ENCODE measurements at places on chromosomes 11 and 22. TPM values are rescaled to one million over a fixed set of nuclear protein-coding genes. Genes with fewer than 3 reads are reported as not detected.

DNA sequence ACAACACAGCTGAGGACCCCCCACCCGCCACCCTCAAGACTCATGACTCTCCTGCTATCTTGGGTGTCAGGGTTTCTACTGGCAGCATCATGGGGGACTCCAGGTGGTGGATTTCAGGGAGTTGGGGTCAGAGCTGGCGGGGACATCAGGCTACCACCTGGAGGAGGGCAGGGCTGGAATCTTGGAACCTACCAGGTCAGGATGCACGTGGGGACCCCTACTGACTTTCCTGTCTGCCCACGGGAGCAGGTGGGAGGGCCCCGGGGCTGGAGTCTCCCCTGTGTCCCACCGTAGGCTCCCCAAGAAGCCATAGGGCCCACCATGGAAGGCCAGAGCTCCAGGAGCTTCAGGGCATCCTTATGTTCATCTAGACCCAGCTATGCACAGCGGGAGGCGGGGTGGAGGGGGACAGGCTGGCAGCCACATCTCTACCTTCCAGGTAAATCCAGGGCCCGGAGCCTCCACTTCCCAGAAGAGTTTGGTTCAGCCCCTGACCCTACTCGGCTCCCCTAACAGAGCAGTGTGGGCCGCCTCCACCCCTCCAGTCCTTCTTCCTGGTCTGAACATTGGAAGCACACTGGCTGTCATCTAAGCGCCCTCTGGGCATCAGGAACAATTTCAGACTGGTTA is 10.0 kb downstream of the SLC37A2 start:
- peak; percentile 62 for DNase-seq

The CCDC116 gene
- total RNA-seq = 0.16 TPM

The TRPM5 gene
- total RNA-seq = not detected

- DNase-seq = peak; percentile 85
These were observed 4.9 kb upstream of the TTLL1 start for GRCh38 chr22:43094085-43094484.

DNA sequence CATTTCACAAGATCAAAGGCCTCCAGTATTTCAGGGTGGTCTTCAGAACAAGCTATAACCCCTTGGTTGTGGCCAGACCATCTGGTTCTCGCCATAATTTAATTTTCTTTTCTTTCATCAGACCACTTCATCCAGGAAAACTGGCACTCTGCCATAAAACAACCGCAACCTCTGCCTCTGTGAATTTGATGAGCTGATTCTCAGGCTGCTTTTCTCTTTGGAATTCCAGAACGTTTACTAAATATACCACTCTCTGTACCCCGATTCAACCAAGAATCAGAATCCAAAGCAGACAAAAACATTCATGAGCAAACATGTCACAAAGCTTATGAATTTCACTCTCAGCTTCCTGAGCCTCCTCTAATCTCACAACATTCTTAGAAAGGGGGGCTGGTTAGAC is 331.8 kb upstream of the SYN3 start:
- DNase-seq = no peak

DNA sequence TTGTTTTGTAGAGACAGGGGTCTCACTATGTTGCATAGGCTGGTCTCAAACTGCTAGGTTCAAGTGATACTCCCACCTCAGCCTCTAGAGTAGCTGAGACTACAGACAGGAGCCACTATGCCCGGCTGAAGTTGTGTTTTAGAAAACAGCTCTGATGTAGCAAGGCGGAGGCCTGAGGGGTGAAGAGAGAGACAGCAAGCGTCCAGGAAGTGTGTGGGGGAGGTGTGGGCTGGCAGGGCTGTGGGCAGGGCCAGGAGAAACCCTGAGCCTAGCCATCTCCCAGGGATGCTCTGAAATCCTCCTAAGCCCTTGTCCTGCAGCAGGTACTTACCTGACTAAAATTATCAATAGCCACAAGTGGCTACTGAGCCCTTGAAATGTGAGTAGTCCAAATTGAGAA is 16.1 kb upstream of the RPS3 start:
- DNase-seq = no peak

The CABP2 gene
- not detected for total RNA-seq

The DERL3 gene
- total RNA-seq = 3.1 TPM

DNA sequence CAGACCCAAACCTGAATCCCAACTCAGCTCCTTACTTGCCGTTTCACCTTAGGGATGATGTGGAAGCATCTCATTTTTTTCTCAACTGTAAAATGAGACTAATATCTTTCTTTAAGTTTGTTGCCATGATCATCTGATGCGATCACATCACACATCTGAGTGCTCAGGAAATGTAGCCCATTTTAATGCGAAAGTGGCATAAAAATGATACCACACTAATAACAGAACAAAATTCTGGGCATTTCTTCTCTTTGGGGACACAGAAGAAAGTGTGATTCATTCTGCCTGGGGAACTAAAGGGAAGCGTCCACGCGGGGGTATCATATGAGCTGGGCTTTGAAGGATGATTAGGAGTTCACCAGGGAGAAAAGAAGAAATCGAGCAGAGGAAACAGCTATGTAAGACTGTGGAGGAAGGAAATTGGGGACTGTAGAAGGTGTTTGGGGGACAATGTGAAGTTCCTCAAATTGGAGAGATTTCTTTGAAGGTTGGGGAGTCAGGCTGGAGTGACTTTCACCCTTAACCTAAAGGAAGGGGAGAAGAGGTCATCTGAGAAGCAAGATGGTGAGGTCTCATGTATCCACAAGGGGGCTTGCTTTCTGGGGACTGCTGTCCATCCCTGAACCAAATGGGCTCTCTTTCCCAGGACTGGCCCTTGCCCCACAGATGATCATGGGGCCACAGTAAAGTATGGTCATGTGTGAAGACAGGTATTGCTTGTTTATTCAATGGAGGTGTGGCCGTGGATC is 49.7 kb upstream of the NNMT start:
- DNase-seq = no peak

- DNase-seq = no peak
These were observed 63.3 kb downstream of the TRIM44 start for GRCh38 chr11:35725885-35726284.

DNA sequence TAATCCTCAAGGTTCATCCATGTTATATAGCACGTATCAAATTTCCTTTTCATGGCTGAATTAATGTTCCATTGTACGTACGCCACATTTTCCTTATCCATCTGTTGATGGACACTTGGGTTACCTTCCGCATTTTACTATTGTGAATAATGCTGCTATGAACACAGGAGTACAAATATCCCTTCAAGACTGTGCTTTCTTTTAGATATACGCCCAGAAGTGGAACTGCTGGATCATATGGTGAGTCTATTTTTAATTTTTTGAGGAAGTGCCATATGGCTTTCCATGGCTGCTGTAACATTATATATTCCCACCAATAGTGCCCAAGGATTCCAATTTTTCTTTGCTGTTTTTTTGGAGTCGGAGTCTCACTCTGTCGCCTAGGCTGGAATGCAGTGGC is 6.0 kb downstream of the MRPL40 start:
- DNase-seq = no peak

DNA sequence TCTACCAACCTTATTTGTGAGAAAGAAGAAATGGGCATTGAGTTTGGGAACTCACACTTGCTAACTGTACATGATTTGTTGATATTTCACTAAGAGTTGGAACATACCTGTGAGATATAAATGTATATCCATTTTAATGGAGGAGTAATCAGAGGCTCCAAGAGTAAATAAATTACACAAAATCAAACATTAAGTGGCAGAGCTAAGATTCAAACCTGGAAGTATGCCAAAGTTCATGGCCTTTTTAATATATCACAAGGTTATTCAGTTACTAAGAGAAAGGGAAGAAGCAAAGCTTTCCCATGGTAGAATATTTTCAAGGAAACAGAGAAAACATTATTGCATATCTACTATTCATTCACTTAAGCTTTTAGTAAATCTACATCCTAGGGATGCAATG is 1641.1 kb downstream of the FAM181B start:
- no peak for DNase-seq

DNA sequence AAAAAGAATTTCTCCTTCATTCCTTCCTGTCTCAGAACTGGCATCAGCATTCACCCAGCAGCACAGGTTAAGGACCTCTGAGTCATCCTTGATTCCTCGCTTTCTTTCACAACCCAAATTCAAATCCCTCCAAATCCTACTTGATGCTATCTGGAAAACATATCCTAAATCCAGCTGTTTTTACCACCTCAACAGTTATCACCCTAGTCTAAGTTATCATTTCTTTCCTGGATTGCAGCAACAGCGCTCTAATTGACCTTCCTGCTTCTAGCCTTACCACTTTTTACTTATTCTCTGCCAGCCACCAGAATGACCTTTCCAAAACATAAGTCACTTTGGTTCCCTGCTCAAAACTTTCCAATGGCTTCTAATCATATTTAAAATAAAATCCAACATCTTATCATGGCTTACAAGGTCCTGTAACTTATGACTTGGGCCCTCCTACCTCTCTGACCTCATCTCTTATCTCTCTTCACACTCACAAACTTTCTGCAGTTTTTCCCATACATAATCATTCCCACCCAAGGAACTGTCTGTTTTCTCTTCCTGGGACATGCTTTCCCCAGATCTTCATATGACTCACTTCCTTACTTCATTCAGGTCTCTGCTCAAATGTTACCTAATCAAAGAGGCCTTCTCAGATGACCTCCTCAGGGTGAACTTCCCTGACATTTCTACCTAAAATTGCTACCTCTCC is 119.4 kb downstream of the TTC28 start:
- no peak for DNase-seq

The MIAT gene
- total RNA-seq = 0.38 TPM

GRCh38 chr11:43434893-43435292 is 76.2 kb downstream of the TTC17 start:
- DNase-seq = no peak

The ST3GAL4 gene
- total RNA-seq = 45.1 TPM

The CFAP68 gene
- 27.2 TPM for total RNA-seq

- DNase-seq = no peak
These were observed 36.6 kb upstream of the SYT7 start for GRCh38 chr11:61617515-61617914.

GRCh38 chr22:20419664-20419951 is 18.0 kb downstream of the SCARF2 start:
- no peak for DNase-seq

- no peak for DNase-seq
These were observed 4.5 kb downstream of the MAPK8IP2 start for GRCh38 chr22:50605002-50605612.

DNA sequence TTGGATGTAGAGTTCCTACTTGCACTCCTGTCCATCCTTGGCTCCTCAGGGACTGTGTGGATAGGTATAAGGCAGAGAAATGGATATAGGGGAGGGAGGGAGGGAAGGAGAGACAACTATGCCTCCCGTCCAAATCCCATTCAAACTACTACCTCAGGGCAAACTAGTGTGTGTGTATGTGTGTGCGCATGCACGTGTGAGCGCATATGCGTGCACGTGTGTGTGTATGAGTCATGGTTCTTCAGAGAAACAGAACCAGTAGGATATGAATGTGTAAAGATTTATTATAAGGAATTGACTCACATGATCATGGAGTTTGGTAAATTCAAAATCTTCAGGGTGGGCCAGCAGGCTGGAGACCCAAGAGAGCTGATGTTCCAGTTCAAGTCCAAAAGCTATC is 42.2 kb upstream of the DRD2 start:
- no peak for DNase-seq

The LSP1 gene
- 22.5 TPM for total RNA-seq

DNA sequence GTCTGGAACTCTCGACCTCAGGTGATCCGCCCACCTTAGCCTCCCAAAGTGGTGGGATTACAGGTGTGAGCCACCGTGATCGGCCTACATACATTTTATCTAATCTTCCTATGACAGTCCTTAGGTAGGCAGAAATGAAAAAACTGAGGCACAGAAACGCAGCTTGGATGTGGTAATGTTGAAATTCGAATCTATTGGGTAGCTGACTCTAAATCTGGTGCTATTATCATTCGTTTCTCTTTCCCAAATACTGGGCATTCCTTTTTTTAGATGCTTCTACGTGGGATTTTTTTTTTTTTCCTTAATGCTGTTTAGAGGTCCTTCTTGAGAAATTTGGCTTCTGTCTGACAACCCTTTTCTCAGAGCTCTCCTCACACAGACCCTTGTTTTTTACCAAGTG is 41.5 kb downstream of the FCHSD2 start:
- DNase-seq = no peak

- no peak for DNase-seq
These were observed 33.4 kb downstream of the CD82 start for GRCh38 chr11:44598831-44599230.

GRCh38 chr11:72821221-72821919 is 7.2 kb downstream of the ATG16L2 start:
- DNase-seq = no peak

DNA sequence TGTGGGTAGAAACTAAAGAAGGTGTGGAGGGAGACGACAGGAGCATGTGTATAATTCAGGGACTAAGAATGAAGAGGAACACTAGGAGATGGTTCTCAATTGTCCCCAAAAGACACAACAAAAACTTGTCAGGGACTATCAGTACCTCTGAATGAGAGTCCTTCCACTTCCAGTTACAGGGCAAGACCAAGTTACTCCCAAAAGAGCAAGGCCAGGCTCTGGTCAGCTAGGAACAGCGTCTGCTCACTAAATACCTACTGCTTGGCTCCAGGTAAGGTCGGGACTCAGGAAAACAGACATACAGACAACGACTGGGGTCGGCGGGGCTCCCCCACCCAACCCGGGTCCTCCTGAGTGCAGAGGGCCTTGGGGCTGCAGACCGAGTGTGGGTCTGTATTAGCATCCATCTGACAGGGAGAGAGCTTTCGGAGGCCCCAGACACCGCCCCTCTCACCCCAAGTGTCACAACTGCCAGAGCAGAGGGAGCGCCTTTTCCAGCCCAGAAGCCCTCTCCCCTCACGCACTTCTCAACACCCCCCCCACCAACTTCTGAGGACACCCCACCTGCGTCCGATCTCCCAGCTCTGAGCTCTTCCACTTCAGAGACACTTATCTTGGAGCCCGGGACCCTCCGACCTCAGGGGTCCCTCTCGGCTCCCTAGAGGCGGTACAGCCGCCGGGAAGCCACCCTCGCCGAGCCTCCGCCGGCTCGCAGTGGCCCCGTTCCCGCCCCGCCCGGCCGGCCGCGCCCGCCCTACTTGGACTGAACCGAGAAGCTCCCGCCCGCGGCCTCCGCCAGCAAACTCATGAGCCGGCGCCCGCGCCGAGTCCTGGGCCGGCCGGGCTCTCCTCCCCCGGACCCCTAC is 522 bp downstream of the RHOG start:
- no peak for DNase-seq

The RAB38 gene
- 0.70 TPM for total RNA-seq
